ENCODE measurements at places on chromosomes 11 and 22.
A peak's percentile ranks its signal among the peaks of the same experiment; 100 is the strongest.

GRCh38 chr22:49505337-49506009 lies 322.2 kb downstream of the BRD1 start:
- no peak for DNase-seq

DNA sequence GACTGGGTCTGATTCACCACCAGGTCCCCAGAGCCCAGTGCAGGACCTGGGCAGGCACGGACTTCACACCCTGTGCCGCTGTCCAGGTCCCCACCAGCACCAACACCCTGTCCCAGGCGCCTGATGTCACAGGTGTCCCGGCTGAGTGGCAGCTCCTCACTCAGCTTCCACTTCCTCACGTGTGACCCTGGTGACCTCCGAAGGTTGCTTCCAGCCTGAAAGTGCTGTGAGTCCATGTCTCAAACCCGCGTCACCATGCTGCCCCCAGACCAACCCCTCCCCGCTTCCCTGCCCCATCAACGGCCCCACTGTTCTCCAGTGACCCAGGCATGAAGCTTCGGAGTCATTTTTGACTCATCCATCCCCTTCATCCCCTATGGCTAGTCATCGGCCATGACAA lies 25.7 kb upstream of the PICK1 start:
- no peak for DNase-seq

- DNase-seq = no peak
Observed at GRCh38 chr22:37007651-37008050, 11.6 kb downstream of the TST start.

DNA sequence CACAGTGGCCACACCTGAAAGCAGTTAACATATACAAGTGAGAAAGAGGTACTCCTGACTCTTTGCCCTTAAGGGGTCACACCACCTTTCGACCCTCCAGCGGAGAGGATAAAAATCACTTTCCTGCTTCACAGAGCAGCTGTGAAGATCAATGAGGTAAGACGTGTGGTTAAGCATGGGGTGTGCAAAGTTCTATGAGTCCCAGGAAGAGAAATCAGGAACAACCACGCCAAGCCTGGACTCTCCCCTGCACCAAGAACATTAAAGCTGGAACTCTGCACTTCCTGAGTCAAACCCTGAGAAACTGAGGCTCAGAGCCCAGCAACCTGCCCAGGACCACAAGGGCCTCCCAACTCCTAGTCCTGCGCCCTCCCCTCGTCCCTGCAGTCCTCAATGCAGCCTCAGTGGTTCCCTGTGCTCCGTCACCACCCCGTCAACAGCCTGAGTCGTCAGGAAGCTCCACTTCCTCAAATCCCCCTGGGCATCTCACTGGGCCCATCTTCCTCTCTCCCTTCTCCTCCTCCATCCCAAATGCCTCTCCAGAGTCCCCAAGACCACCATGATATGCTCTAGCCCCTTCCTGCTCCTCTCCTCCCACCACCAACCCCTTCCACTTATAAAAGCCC lies 17.7 kb downstream of the TNKS1BP1 start:
- DNase-seq = no peak

DNA sequence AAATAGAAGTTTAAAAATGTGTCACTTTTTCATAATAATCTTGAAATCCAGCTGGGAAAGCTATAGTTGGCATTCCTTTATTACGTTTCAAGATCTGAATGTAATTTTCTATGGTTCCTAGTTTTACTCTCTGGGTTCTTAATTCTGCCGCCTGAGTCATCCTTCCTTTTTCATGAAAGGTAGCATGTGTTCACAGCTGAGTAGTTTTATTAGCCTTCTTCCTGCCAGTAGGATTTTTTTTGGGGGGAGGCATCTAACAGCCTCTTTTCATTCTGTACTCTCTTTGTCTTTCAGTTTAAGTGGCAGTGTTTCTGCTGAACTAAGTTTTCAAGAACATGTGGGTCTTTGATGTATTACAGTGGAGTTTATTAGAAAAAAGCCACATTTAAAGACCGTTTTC lies 36.5 kb downstream of the OR2AG2 start:
- DNase-seq = no peak

GRCh38 chr11:126115816-126116331 lies 53.2 kb upstream of the CDON start:
- DNase-seq = peak; percentile 95

GRCh38 chr11:102017026-102017425 lies 30.2 kb upstream of the CFAP300 start:
- DNase-seq = no peak

- DNase-seq = no peak
Observed at GRCh38 chr11:121588747-121589146, 136.0 kb upstream of the SORL1-AS1 start.

DNA sequence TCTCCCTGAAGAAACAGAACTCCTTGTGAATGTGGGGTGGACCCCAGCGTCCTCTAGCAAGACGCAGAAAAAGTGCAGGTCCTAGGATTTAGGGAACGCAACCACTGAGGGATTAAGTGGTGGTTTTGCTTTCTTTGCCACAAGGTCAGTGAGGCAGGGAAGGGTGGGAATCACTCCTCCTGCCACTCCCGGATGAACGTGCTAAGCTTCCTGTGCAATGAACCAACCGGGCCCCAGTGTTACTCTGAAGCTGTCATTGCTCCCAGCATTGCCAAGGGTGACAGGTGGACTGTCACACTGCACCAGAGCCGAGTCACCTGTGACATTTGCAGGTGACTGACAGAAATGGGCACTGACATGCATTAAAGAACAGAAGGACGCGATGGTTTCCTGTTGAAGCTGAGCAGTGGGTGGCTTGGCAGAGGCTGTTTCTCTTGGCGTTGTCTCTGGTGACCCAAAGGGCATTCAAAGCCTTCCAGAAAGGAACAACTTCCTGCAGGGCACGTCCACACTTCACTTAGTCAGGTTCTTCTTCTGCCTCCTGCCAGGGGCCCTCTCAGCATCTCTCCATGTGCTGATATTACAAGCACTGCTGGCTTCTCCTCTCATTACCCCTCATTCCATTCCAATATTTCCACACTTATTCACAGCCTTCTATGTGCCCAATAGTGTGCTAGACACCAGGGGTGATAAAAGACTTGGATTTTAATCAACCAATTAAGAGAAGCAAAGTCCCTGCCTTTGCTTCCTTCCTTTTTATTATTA lies 9.7 kb downstream of the KIRREL3 start:
- DNase-seq = no peak

DNA sequence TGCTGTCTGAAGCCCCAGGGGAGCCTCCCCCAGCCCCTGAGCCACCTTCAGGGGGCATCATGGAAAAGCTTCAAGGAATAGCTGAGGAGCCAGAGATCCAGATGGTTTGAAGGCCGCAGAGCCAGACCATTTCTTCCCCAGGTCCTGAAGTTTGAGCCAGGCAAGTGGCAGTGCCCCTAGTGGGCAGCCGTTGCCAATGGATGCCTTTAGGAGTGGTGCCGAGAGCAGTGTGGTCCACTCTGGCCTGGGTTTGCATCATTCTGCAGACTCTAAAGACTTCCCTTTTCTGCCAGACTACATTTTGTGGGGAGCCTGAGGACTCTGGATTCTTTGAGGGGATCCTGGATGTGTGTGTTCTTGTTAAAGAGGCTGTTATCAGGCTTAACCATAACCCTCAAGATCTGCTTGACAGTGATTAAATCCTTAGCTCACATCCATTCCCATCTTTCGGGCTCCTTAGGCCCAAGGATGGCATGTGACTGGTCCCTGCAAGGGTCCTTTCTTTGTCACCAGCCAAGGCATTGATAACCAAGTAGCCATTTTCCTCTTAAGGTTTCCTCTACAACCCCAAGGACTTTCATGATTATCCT lies 13.1 kb downstream of the HINFP start:
- DNase-seq = no peak

DNA sequence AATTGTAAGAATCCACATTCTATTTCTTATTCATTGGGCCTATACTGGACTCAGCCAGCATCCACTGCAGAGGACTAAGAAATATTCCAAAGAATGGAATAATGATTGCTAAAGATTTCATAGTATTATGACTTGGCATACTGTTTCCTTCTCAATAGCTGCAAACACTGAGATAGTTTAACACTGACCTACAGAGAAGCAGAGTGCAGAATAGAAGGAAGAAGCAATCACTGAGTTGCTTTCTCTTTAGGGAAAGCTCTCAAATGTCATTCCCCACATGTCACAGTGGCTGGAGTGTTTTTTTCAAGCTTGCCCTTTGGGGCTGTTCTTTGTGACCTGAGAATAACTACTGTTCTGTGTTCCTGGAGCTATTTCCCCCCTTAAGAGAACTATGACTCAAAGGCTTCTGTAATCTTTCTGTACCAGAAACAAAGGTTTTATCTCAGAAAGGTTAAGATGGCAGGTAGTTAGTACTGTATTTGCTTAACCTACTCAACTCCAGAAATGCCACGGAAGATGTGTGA lies 243.6 kb upstream of the LUZP2 start:
- DNase-seq = no peak

GRCh38 chr22:49259839-49260615 lies 567.6 kb downstream of the BRD1 start:
- DNase-seq = no peak

- DNase-seq = peak; percentile 60
Observed at GRCh38 chr22:48630433-48630754, 1197.3 kb downstream of the BRD1 start.

DNA sequence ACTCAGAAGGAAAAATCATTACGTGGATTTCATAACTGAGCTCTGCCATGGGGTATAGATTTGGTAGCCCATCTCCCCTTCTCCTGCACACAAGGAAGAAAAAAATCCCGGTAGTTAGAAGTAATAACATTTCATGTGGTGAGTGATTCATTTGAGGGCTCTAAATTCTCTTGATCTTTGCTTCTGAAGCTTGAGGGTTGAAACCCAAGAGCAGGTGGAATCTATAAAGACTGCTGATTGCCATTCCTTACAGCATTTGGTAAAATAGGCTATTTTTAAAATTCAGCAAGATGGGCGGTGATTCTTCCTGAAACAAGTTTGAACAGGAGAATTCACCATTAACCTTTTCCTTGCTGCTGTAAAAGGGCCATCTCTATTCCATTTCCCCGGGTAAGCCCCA lies 266.1 kb downstream of the CADM1 start:
- no peak for DNase-seq

DNA sequence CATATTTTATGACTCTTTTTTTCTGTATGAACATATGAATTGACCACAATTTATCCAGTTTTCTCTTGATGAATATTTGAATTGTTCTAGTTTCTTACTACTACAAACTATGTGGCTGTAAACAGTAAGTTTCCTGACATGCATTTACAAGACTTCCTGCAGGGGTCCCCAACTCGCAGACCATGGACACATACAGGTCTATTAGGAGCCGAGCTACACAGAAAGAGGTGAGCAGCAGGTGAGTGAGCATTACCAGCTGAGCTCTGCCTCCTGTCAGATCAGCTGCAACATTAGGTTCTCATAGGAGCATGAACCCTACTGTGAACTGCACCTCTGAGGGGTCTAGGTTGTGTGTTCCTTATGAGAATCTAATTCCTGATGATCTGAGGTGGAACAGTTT lies 379.4 kb downstream of the DYNC2H1 start:
- DNase-seq = no peak

- DNase-seq = no peak
Observed at GRCh38 chr11:26710489-26710888, 11.4 kb downstream of the SLC5A12 start.

DNA sequence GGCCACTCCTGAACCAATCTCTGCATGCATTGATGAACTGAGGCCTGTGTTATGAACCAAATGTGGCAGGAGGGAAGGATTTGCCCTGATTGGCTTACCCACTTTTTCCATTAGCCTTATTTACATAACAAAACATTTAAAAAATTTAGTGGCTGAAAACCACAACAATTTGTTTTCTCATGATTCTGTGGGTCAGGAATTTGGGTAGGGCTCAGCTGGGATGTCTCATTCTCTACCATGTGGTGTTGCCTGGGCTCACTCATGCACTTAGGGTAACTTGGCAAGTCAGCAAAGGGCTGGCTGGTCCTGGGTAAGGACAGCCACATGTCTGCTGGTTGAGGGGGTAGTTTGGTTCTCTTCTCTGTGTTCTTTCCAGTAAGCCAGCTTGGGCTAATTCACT lies 35.1 kb upstream of the CYP2R1 start:
- no peak for DNase-seq

DNA sequence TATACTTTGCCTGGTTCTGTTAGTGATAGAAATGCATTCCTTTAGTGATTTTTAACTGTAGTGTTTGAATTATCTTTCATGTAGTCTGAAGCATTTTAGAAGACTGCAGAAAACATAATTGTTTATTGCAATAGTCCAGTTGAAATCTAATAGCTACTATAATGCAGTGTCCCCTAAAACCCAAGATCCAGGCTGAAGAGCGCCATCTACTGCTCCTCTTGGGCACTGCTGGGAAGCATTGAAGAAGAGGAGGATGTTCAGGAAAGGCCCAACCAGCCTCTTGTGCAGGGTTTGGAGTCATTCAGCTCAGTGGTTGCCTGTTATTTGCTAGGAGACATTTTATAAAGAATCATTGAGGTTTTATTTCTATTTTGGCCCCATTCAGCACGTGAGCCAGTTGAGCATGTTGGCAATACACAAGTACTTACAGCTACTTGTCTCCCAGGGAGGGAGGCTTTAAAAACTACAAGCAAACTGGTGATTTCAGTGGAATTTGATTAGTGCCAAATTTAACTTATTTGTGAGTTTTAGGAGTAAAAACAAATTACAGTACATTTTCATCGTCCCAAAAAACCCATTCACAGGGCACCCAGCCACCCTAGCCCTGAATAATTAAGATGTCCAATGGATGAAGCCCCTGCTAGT lies 74.9 kb upstream of the HORMAD2 start:
- DNase-seq = peak; percentile 46

- no peak for DNase-seq
Observed at GRCh38 chr11:125315079-125315740, 150.7 kb downstream of the PKNOX2 start.

All from NCI-H510A treated with DMSO at 0.1 percent for 48 hours (cell line).